Activated CD4-positive, alpha-beta T cell treated with anti-CD3 and anti-CD28 coated beads, Interleukin-2, amount 50 U/mL, for 24 hours (primary cell): ENCODE measurements at places on chromosomes 13 and 19.

- no peak for DNase-seq
These were observed 8.1 kb upstream of the ICAM1 start for GRCh38 chr19:10262771-10263170.

DNA sequence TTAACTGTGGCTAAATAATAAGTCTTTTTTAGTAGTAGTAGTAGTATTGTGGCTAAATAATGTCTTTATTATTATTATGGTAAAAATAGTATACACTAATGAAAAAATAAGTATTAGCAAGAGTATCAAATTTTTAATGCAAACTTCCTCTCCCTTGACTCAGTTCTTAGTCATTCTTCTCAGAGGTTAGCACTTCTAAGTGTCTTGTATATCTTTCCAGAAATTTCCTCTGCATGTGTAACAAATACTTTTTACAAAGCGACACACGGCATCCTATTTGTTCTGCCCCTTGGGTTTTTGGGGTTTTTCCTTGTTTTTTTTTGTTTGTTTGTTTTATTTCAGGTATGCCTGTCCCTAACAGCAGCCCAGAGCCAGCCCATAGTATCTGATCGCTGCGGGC, 20.9 kb downstream of the SIN3B start:
- DNase-seq, result no peak

DNA sequence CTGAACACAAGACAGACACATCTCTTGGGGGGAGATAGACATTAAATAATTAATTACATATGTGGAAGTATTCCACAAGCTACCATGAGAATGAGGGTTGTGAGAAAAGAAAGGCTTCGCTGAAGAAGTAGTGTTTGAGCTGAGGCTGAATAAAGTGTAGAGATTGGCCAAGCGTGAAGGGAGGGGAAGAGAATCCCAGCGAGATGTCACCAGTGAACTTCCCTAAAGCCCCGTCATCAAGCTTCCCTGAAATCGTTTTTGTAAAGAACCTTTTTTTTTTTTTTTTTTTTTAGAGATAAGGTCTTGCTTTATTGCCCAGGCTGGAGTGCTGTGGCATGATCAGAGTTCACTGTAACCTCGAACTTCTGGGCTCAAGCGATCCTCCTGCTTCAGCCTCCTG, 235.2 kb downstream of the KCNRG start:
- DNase-seq, result no peak

- no peak for DNase-seq
These were observed 6.1 kb upstream of the FXYD3 start for GRCh38 chr19:35109395-35110112.
